ENCODE measurements at places on chromosomes 12 and 14.
A peak's percentile ranks its signal among the peaks of the same experiment; 100 is the strongest.

DNA sequence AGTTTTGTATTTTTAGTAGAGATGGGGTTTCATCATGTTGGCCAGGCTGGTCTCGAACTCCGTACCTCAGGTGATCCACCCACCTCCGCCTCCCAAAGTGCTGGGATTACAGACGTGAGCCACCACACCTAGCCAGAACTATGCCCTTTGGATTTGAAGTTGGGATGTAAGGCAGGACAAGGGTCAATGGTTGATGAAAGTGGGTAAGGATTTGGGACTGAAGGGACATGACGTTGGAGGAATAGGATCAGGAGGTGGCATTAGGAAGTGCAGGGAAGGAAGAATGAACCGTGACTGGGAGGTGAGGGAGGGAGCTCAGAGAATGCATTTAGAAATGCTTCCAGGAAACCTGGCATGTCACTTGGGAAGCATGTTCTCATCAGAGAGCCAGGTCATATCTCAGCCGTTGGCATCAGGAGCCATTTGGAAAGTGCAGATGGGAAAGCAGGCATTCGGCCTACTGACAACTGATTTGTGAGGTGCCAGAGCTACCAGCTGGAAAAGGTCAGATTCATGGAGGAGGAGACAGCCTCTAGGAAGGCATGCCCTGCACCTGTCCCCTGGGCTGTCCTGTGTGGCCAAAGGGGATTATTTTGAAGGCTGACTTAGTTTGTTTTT lies 2.2 kb downstream of the CRADD start:
- DNase-seq: no peak

GRCh38 chr12:131332224-131332623 lies 378.5 kb downstream of the ADGRD1 start:
- no peak for DNase-seq

DNA sequence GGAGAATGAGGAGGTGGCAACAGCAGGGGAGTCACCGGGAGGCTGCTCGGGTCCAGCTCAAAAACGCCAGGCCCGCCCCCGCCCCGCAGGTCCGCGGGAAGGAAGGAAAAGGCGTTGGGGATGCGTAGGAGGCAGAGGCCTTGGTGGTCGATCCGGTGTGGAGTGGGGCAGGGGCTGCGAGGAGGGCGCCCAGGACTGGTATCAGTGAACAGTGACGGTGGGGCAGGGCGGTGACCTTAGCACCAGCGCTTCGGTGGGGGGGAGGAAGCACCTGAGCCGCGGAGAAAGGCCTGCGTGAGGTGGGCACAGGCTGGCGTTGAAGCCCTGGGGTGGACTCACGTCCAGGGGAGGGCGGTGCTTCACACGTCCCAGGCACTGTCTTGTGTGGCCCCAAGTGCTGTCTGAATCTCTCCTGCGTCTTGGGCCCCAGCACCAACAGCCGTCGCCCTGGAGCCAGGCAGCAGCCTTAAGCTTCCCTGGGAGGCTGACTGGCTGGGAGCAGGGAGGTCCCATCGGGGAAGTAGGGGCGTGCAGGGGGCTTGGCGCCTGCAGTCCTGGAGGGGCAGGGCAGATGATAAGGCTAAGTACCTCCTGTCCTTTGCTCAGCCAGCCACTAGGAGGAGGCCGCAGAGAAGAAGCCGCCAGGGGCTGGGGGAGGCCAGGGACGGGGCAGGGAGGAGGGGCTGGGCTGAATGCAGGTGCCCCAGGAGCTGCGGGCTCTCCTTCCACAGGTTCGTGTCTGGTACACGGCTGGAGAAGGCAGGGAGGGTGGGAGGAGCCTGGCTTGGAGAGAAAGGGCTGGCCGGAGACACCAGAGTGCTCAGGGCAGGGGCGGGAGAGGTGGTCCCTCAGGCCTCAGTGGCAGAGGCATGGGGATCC lies 26.5 kb downstream of the ZBTB42 start:
- no peak for DNase-seq

- no peak for DNase-seq
These were observed 121.3 kb downstream of the FUT8 start for GRCh38 chr14:65533736-65534404.

DNA sequence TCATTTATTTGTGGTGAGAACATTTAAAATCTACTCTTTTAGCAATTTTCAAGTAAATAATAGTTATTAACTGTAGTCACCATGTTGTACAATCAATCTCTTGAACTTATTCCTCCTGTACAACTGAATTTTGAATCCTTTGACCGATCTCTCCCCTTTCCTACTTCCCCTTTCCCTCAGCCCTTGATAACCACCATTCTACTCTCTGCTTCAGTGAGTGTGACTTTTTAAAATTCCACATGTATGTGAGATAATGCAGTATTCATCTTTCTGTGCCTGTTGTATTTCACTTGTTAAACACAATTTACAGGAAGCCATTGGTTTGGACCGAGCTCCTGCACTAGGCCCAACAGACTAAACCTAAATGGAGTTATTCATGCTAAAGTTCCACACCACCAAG lies 458.9 kb upstream of the PDE3A start:
- no peak for DNase-seq

- no peak for DNase-seq
These were observed 5.3 kb downstream of the SSTR1 start for GRCh38 chr14:38213001-38213400.

DNA sequence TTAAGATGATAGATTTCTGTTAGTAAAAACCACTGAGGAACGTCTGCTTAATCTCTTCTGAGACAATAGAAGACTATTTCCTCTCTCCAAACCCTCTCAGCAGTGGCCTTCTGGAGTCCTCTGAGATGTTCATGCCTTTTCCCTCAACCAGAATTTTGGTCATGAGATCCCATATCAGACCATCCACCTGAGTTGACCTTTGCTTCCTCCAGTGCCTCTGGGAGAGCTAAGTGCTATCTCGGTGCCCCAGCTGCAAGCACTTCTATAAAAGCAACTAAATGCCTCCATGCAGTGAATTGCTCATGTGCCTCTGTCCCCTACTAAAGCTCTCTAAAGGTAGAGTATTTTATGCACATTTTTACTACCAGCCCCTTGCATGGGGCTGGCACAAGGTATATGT lies 172.8 kb upstream of the BCL2L14 start:
- no peak for DNase-seq

GRCh38 chr12:120060196-120060595 lies 56.4 kb downstream of the RAB35 start:
- no peak for DNase-seq

GRCh38 chr14:92382677-92383076 lies 59.7 kb downstream of the SLC24A4 start:
- no peak for DNase-seq

GRCh38 chr12:115051378-115051777 lies 367.4 kb upstream of the TBX3 start:
- DNase-seq: no peak

DNA sequence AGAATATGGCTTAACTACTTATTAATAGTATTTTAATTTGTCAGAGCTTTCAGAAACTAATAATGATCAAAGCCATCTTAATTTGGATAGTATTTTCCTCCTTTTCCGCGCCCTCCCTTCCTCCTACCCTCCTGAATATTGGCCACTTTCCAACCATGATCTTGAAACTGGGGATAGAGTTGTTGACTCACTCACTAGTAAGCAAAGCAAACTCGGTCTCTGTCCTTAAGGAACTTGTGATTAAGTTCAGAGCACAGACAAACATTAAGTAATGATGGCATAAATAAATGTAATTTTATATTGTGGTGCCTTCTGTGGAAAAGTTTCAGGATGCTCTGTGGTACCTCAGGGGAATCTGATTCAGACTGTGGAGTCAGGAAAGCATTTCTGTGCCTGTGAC lies 75.7 kb downstream of the LRRK2 start:
- no peak for DNase-seq

- DNase-seq: no peak
These were observed 191.0 kb downstream of the ERC1 start for GRCh38 chr12:1182069-1182468.

DNA sequence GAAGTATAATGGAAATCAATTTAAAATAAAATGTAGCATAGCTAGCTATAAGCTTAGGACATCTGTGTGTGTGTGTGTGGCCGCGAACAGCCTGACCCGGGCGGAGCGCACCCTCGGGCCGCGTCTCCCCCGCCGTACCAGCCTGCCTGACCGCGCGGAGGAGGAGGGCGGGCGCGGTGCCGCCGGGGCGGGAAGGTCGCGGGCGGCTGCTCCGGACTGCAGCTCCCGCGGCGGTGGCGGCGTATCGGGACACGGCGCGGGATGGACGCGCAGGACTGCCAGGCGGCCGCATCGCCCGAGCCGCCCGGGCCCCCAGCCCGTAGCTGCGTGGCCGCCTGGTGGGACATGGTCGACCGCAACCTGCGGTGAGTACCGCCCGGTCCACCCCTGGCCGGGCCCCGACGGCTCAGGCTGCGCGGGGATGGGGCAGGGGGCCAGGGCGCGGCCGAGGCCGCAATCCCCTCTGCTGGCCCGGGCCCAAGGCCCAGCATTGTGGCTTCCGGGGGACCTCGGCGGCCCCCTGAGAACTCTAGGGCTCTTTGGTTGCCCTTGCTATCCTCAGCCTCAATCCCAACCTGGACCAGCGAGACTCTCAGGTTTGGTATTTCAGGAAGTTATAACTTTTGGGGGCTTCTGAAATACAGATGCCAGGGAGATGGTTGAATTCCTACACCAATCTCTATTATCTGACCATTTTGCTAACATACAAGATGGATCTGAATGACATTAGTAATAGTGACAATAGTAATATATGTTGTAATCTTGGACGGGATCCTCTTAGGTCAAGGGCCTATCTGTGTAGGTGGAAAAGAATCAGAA lies at the start of gene ABHD12B:
Gene ABHD12B (plus strand): TSS at position 140 of the 819 bp plus-strand sequence. CDS start 122 bp downstream, at position 262.
- DNase-seq: no peak

DNA sequence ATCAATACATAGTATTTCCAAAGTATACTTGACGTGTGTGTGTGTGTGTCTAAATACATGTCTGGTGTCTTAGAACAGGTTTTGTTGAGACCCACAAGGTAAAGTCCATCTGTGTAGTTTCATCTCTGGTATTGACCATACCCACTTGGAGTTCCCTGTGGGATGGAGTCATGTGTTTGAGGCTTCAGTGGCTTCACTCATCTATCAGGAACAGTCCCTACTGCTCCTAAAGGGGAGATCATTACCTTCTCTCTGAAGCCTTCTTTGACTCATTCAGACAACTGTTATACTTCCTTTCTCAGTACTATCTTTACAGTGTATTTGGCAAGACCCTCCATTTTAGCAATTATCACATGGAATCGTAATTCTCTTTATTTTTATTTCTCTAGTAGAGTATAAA lies 14.2 kb downstream of the RAB21 start:
- DNase-seq: no peak

DNA sequence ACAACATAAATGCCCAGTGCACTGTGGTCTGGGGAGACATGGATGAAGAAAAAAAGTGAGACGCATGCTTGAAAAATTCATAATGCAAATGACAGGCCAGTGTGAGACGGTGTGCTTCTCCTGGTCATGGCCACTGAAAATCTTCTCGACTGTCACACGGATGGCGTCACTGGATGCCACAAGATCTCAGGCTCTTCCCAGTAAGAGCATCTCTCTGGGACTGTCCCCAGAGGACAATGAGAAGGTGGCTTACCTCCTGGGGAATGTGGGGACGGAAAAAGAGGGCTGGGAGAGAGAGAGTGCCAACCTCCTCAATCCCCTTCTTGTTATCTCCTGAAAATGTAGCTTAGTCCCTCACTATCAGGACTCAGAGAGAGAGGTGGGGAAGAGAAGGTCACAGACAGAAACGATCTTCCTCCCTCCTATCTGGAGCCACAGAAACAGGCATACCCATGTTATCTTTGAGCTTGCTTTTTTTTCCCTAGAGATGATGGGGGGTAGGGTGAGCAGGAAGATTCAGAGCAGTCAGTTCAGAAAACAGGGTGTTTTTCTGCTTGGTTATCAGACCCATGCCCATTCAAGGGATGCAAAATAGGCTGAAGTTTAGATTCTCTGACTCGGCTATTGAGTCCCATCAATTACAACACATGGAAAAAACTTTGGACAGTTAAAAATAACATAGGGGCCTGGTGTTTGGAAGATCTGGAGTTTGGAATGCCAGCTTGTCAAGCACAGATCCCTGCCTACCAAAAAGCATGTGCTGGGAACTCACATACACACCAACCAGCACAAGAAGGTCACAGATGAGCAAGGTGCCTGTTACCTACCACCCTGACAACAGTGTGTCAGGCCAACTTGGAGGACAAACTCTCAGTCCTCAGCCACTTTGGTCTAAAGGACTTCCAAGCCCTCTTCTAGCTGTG lies 24.2 kb downstream of the DPF3 start:
- DNase-seq: no peak

DNA sequence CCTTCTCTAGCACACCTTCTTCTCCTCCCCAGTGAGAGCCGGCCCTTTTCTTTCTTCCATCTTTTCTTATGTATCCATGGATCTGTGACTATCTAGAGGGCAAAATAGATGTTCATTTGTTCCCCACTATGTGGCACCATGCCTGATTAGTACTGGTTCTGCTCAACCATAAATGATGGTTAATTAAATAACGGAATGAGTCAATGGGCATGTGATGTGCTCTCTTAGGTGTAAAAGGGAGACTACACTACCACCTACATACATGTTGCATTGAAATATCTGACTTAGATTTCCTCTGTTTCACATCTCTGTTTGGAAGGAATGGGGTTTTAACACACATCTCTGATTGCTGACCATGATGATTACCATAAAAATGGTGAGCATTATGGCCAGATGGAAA lies 116.5 kb downstream of the BTG1 start:
- no peak for DNase-seq

GRCh38 chr14:100710826-100711462 lies 15.7 kb upstream of the DLK1 start:
- no peak for DNase-seq

- peak; percentile 10 for DNase-seq
These were observed 591 bp downstream of the GXYLT1 start for GRCh38 chr12:42144158-42144407.
